Suppressor macrophage treated with lipopolysaccharide for 4 hours (primary cell): ENCODE measurements at places on chromosomes 1 and 21.

GRCh38 chr21:46633566-46633965 lies 1.9 kb upstream of the PRMT2 start:
- DNase-seq = no peak

DNA sequence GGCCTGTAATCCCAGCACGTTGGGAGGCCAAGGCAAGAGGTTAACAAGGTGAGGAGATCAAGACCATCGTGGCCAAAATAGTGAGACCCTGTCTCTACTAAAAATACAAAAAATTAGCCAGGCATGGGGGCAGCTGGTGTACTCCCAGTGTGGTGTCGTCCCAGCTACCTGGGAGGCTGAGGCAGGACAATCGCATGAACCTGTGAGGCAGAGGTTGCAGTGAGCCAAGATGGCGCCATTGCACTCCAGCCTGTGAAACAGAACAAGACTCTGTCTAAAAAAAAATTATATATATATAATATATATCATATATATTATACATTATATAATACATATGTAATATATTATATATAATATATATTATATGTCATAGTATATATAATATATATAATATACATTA lies 249.2 kb upstream of the TPTE start:
- no peak for DNase-seq

GRCh38 chr1:215056584-215056983 lies 26.0 kb upstream of the KCNK2 start:
- DNase-seq = no peak

GRCh38 chr1:116128664-116129063 lies 17.5 kb downstream of the MAB21L3 start:
- no peak for DNase-seq

DNA sequence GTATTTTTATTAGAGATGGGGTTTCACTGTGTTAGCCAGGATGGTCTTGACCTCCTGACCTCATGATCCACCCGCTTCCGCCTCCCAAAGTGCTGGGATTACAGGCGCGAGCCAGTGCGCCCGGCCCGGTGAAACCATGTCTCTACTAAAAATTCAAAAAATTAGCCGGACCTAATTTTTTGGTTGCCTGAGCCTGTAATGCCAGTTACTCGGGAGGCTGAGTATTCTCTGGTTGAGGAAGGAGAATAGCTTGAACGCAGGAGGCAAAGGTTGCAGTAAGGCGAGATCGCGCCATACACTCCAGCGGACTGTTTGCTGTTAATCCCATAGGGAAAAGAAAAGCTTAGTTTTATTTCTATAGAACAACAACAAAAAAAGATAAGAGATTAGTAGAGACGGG lies 29.9 kb upstream of the HJV start:
- no peak for DNase-seq

GRCh38 chr1:229985613-229986010 lies 81.4 kb upstream of the GALNT2 start:
- DNase-seq = no peak

DNA sequence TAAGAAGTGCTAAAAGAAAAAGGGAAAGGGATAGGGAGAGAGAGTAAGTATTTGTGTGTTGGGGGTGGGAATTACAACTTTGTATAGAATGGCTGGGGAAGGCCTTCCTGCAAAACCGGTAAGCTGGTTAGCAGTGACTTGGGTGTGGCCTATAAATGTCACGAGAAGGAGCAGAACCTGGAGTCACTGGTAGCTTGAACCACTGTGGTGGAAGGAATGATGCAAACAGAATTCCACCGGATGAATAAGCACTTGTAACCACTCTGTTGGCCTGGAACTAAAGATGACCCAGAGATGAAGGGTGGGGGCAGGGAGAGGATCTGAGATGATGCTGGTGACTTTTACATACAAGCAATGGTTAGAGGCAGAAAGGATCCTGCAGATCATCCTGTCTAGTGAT lies 8.9 kb downstream of the XKR8 start:
- peak; percentile 37 for DNase-seq

GRCh38 chr1:92105546-92106081 lies 25.5 kb downstream of the BTBD8 start:
- DNase-seq = no peak

- no peak for DNase-seq
These were observed 107.5 kb downstream of the CSMD2 start for GRCh38 chr1:34057347-34058130.

GRCh38 chr1:51236531-51237350 lies 668 bp downstream of the RNF11 start:
- DNase-seq = peak; percentile 30

GRCh38 chr1:245938046-245938435 lies 569.0 kb downstream of the SMYD3 start:
- DNase-seq = no peak

- no peak for DNase-seq
These were observed 28.9 kb downstream of the S100A6 start for GRCh38 chr1:153506831-153507413.

DNA sequence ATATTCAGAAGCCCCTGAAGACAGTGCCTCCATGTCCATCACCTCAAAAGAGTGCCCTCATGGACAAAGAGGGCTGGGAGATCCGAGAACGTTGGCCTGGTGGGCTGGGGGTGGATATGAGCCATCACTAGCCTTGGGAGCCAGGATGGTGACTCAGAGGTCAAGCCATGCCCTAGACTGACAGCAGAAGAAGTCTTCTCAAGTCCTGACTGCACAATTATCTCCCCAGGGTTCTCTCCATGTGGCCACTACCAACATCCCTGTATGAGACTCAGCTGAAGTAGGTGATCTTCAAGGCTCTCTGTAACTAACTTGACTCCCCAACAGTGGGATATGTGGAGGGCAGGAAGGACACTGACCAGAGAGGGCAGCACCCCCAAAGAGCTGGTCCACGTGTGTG lies 7.1 kb upstream of the USF1 start:
- DNase-seq = no peak

DNA sequence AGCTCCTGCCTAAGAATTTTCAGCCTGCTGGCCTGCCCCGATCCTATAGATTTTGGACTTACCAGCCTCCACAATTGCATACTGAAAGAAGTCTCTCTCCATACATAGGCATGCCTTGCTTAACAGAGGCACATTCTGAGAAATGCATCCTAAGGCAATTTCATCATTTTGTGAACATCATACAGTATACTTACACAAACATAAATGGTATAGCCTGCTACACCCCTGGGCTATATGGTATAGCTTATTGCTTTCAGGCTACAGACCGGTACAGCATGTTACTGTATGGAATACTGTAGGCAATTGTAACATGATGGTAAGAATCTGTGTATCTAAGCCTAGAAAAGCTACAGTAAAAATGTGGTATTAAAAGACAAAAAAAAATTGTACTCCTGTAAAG lies 174.7 kb downstream of the NRIP1 start:
- DNase-seq = no peak
